Fibroblast of skin of right biceps (primary cell): ENCODE measurements at places on chromosomes 6 and 20.
A peak's percentile ranks its signal among the peaks of the same experiment; 100 is the strongest.

DNA sequence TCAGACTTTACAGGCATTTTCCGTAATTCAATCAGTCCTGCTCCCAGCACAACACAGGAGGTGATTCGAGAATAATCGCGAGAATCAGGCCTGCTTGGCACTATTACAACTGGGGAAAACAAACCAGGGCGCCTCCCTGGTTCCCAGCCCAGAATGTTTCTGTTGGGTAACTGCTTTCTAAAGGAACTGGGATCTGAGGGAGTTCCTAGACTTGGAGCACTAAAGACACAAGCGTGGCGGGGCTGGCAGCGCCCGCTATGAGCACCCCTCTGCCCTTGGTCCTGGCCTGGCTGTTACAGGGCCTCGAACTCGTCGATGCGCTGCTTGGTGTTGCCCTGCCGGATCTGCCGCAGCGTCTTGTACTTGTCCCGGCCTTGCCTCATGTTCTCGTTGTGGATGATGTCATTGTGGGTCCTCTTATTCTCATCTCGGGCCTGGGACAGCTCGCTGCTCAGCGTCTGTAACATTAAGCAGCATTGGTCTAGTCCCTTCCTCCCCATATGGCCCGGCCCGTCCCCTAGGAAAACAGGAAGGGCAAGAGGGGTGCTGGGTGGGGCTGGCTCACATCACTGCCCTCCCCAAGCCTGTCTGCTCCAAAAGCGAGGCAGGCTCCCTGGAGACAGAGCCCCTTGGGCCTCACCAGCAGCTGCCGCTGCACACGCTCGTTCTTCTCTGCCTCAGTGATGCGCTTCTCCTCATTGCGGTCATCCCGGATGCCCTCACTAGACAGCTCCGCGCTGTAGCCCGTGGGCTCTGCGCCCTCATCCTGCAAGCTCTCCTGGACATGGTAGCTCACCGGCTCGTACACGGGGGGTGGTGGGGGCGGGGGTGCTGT, 52.3 kb downstream of the EZR start:
- no peak for DNase-seq

DNA sequence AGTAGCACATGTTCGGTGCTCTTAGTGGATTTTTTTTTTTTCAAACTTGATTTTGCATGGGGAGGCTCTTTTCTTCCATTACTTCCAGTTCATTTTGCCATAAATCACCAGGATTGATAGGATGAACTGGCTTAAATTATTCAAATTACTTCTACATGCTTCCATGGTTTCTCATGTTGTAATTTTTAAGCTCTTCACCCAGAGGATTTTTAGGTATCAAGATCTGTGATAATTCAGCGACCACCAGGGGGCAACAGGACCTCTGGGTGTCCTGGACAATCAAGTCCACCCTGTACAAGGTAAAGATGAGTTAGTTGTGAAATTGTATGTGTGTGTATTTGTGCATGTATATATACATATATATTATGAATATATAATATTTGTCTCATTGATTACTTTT, 4.2 kb upstream of the EPHA7 start:
- peak; percentile 47 for DNase-seq

- peak; percentile 93 for DNase-seq
These were observed 590 bp downstream of the HIVEP2 start for GRCh38 chr6:142944124-142945048.

DNA sequence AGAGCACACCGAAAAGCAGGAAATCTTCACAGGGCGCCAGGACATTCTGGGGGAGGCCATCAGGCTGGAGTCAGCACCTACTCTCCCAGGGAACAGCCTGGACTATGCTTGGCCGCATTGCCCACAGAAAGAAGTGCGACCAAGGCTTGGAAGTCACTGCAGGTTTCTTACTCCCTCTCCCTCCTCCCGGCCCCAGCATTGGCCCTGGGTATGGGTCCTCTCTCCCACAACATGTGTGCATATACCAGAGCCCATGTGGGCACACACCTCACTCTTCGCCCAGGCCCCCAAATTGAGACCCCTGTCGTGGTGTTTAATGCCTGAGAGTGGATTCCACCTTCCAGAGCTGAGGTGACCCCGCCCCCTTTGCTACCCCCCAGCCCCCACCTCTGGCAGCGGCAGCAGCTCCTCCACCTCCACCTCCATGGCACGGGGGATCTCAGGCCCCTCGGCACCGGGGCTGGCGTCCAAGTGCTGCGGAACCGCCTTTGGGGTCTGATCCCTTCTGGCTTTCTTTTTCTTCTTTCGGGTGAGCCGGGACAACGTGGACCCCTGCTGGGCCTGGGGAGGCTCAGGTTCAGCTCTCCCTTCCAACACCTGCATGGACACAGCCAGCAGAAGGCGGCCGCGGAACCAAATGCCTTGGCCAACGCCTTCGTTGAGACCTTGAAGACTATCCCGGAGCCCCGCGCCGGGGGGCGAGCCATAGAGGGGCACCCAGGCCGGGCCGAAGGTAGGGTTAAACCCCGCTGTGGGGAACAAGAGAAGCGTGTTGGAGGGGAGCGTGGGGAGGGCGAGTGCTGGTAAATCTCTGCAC, 15.2 kb upstream of the SPAG4 start:
- DNase-seq: no peak

GRCh38 chr20:53100476-53100911, 128.3 kb downstream of the TSHZ2 start:
- DNase-seq: peak; percentile 65

- no peak for DNase-seq
These were observed 173.1 kb downstream of the CLVS2 start for GRCh38 chr6:123168892-123169773.

- peak; percentile 32 for DNase-seq
These were observed 33.8 kb upstream of the TMEM244 start for GRCh38 chr6:129894921-129895320.

GRCh38 chr6:18447552-18447951, 60.4 kb downstream of the RNF144B start:
- DNase-seq: no peak

DNA sequence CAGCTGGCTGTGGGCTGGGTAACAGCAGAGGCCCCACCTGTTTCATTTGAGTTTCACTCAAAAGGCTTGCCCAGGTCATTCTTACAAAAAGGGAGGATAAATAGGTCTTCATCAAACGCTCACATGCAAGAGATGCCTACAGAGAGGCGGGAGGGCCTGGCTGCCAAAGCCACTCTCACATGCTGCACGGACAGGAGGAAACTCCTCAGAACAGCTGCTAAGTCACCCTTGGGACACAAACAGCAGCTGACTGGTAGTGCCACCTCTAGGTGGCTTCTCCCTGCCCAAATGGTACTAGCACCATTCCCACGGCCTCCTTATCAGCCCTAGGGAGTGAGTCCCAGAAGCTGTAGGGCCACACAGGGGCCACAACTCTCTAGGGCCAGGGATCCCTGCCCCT, 23.8 kb downstream of the SLC22A23 start:
- no peak for DNase-seq

GRCh38 chr20:59361411-59361810, 61.0 kb downstream of the EDN3 start:
- DNase-seq: no peak

DNA sequence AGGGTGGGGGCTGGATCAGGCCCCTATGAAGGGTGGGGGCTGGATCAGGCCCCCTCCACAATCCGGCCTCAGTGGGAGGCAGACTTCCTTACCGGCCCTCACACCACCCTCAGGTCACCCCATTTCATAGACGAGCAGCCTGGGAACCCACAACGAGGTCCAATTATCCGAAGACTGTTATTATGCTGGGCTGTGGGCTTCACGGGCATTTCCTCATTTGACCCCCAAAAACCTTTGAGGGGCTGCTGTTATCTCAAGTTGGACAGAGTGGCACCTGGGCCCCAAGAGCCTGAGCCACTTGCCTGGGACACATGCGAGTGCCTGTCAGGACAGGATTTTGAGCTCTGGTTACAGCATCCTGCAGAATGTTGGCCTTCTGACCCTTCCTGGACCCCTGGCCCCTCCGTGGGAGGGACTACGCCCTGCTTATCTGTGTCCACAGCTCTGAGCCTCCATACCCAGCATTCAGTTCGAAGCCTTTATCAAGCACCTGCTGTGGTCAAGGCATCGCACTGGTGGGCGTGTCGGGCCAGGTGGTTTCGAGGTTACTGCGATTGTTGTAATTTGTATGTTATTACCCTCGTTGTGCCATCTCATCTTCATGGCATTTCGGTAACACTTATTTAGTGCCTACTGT, 34.5 kb upstream of the PCMTD2 start:
- DNase-seq: no peak

DNA sequence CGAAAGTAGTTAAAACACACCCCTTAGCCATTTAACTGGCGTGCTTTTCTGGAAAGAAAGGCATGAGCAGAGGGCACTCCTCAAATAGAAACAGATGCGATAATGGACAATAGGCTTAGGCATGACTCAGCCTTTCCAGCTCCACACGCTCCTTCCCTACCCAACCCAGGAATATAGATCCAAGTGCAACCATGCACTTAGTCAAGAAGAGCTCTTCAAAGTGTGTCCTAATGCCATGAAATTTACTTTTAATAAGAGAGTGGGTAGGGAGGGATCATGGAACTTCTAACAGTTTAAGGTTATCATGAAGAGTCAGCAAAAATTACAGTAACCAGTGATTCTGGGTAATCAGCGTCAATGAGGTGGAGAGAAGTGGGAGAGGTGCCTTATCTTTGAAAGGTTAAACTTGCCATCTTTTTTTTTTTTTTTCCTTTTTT, 2.4 kb upstream of the EFHC1 start:
- DNase-seq: peak; percentile 65

DNA sequence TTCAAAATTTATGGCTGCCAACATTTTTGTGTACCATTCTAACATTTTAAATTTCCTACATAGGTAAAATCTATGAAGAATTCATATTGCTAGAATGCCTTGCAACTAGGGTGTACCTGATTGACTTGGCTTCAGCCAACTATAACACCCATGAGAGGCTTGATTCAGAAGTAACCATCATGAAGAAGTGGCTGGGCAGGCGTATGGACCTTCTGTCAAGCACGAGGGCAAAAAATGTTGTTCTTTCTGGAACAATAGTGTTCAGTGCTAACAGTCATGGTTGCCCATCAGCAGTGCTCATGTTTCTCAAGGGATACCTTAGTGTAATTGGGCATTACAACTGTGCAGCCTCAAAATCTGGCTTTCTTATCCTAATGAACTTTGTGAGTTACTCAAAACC, 42.9 kb downstream of the ID4 start:
- DNase-seq: no peak

- no peak for DNase-seq
These were observed 126.9 kb downstream of the OR2B2 start for GRCh38 chr6:27785294-27785693.

- no peak for DNase-seq
These were observed 10.5 kb downstream of the ZC3H12D start for GRCh38 chr6:149474108-149474935.

DNA sequence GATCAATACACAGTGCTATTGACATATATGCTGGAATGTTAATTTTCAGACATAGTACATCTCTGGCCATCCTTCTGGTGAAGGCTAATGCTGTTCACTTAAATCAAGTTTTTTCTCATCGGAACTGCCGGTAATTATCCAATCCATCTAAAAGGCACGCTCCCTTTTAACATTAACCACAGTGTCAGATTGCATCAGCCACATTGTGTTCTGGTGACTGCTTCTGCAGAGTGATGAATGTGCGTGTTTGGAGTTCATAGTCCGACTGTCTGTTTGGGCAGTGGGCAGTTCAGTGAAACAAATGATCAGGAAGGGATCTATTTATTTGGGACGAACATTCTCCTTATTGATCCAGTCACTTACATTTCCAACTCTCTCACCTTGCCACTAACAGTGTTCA, 49.5 kb downstream of the SOBP start:
- peak; percentile 60 for DNase-seq

DNA sequence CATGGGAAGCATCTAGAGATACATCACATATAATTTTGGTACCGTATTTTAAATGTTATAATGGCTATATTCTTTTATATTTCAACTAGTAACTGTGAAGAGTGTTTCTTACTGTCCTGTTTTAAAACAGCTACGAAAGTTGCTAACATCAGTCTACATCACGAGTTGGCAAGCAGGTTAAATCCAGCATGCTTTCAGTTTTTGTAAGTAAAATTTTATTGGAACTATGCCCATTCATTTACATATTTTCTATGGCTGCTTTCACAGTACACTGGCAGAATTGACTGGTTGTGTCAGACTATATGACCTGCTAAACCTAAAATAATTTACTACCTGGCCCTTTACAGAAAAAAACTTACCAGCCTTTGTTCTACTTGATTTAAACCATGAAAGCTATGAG, 478.1 kb downstream of the PHF3 start:
- no peak for DNase-seq

DNA sequence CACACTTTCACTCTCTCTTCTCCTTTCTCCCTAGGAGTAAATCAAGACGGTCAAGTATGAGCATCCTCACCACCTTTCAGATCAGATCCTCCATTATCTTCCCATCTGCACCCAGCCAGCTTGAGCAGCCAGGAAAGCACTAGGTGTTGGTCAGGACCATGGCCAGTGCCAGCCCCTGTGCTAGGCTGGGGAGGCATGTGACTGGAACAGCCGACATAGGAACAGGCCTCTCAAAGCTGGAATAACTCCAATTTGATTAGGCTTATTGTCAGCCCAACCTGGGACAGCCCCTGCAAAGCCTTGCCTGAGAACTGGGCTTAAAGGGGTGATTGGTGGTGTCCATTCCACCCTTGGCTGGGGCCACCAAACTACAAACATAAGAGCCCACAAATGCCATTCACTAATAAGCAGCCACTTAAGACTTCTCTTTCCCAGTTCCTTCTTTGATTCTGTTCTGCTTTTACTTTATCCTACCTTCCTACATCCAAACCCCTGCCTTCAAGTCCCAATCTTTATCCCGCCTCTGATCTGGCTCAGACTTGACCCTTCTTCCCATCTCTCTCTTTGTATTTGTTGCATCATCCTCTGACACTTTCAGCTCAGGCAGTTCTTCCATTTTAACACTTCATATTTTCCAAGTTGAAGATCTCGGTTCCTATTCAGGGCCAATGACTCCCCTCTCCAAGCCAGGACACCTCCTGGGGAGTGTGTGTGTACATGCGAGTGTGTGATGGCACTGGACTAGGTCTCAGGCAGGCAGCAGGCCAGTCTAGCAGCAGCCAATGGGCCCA, 4.5 kb upstream of the TREM2 start:
- DNase-seq: peak; percentile 13

DNA sequence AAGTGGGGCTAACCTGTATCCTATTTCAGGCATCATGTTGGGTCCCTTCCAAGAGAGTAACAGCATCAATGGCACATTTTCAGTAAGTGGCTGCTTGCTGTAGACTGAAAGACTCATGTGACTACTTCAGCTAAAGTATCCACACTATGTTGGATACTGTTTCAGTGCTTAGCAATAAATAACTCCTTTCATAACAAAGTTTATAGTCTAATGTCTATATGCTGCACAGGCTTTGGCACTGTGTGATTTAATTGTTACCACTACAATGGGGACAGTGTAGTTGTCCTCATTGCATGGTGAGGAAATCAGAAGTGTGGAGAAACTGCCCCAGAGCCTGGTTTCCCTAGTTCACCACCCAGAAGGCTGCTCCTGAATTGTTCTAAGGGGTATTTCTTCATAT, 318.0 kb upstream of the PTCHD4 start:
- DNase-seq: peak; percentile 11

- peak; percentile 7 for DNase-seq
These were observed 1608.8 kb downstream of the GRIK2 start for GRCh38 chr6:103002282-103002681.
